ENCODE measurements at places on chromosomes 5 and 9.

GRCh38 chr5:159214486-159215271, 5.3 kb upstream of the RNF145 start:
- DNase-seq: no peak

DNA sequence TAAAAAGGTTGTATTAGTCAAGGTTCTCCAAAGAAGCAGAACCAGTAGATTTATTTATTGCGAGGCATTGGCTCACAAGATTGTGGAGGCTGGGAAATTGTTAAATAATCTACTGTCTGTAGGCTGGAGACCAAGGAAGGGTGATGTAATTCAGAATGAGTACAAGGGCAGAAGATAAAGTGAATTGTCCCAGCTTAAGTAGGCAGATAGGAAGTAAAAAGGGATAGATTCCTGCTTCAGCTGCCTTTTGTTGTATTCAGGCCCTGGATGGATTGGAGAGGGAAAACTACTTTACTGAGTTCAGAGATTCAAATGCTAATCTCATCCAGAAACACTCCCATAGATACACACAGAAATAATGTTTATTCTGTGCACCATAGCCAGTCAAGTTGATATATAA, 301.1 kb downstream of the CYLC2 start:
- DNase-seq: no peak

DNA sequence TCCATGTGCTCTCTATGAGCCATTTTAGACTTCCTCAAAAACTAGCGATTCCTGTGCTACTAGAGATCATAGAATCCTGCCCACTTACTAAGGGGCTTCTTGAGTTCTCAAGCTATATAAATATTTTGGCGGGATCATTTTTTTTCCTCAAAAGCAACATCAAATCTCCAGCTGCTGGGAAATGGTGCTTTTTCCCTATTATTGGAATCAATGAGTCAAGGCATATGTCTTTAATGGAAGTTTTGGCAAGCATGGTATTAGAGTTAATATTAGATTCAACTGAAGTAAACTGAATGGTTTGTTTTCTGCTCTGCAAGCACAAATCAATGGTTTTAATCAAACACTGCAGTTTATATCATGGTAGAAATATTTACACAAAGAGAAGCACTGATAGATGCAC, 369.9 kb upstream of the PTGER4 start:
- no peak for DNase-seq

- peak; percentile 67 for DNase-seq
Observed at GRCh38 chr5:107668154-107669095, 2.3 kb downstream of the EFNA5 start.

DNA sequence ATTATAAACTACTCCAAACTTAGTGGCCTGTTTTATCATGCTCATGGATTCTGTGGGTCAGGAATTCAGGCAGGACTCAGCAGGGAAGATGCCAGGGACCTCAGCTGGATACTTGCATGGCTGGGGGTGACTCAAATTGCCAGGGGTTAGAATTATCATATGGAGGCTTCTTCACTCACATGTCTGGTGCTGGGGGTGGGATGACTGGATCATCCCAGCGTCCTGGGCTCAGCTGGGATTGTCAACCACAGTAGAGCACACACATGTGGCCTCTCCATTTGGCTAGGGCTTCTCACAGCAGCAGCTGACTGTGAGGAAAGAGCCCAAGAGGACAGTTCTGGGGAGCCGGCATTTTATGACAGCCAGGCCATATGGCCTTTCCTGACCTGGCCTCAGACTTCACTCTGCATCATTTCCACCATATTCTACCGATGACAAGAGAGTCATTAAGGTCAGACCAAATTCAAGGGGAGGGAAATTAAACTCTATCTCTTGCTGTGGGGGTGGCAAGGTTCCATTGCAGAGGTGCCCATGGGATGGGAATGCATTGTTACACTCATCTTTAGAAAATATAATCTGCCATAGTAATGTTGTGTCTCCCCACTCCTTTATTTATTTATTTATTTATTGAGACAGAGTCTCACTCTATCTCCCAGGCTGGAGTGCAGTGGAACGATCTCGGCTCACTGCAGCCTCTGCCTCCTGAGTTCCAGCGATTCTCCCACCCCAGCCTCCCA, 5.2 kb upstream of the GRK6 start:
- no peak for DNase-seq

GRCh38 chr5:112366987-112367386, 52.1 kb downstream of the EPB41L4A start:
- DNase-seq: peak; percentile 76

- DNase-seq: peak; percentile 94
Observed at GRCh38 chr9:36163049-36163785, 6.0 kb upstream of the CCIN start.

DNA sequence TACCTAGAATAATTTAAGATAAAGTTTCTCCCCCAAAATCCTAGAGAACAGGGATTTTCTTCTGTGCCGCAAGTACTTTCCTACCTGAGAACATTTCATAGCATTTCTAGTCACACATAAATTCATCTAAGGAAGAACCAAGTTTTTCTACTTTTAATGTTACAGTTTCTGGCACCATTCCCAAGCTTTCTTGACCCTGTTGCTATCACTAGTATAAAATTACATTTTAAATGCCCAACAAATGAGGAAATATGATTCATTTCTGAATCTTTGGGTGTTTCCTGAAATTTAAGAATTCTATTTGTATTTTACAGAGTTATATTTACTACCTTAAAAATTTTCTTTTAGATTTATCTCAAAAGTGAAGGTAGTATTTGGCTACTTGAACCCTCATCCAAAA, 137.8 kb downstream of the LPAR1 start:
- DNase-seq: no peak

DNA sequence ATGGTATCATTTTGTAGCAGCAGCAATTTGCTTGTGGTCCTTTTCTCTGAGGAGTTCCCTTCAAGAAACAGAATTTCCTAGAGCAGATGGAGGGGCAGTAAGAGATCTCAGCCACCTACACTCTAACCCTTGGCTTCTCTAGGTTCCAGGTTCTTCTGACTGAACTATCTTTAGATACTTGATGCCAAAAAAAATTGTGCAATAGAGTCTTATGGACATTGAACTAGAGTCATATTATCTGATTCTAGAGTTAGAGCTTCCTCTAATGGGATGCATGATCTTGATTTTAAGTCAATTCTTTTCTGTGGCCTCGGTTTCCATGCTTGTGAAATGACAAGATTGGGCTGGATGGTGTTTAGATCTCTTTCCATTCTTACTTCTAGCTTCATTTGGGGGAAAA, 142.8 kb downstream of the EGFLAM start:
- no peak for DNase-seq

- no peak for DNase-seq
Observed at GRCh38 chr9:93206576-93207155, 22.7 kb downstream of the WNK2 start.

GRCh38 chr5:8254674-8255073, 385.7 kb downstream of the MTRR start:
- DNase-seq: no peak

- DNase-seq: no peak
Observed at GRCh38 chr5:154517181-154517580, 39.2 kb upstream of the HAND1 start.

DNA sequence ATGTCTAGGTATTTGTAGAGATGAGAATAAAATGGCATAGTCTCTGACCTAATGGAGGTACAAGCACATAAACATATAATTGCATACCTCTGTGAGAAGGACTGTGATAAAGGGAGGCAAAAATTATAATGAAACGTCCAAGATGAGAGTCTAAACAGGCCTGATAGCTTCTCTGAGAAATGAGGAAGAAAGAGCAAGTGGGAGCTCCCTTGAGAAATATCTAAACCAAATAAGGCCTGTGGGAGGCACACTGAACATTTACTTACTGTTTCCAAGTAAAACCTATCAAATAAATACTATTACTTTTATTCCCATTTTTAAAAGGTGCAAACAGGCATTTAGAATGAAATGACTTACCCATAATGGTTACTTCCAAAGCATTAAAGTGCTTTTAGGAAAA, 125.6 kb upstream of the PAPPA start:
- no peak for DNase-seq

- no peak for DNase-seq
Observed at GRCh38 chr5:124461157-124461556, 285.3 kb downstream of the ZNF608 start.

DNA sequence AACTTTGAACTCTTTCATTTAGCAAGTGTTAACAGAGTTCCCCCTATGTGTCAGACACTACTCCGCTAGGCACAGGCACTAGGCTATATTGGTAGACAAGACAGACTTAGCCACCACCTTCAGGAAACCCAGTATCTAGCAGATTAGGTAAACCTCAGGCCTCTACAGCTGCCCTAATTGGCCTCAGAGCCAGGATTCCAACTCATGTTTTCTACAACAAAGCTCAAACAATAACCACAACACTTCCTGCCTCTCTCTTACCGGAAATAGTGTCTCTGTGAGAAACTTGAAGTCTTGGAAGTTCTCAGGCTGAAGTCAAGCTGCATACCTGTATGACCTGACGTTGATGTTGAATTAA, 116.6 kb upstream of the SLC44A1 start:
- DNase-seq: no peak

DNA sequence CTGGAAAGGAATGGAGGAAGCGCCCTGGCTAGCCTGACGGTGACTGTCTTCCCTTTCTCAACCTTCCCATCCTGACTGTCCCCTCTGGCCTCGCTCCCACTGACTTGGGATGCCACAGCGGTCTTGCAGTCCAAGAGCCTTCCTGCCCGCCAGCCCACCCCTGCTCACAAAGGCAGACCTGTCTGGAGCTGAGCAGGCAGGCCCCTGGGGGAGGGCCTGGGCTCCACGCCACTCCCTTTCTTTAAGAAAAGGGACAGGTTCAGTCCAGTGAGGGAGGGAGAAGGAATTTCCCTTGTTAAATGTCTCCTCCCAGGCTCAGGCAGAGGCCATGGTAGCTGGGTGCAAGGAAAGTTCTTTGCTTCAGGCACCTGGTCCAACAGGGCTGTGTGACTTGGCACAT, 18.1 kb downstream of the FGF1 start:
- DNase-seq: peak; percentile 51

- DNase-seq: no peak
Observed at GRCh38 chr9:130539420-130540223, 39.8 kb upstream of the FUBP3 start.

DNA sequence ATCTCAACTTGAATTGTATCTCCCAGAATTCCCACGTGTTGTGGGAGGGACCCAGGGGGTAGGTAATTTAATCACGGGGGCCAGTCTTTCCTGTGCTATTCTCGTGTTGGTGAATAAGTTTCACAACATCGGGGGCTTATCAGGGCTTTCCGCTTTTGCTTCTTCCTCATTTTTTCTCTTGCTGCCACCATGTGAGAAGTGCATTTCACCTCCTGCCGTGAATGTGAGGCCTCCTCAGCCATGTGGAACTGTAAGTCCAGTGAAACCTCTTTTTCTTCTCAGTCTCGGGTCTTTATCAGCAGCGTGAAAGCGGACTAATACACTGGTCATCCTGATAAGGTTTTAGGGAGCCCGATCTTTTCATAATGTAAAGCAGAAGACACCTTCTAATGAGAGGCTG, 687.0 kb upstream of the FTMT start:
- no peak for DNase-seq

- DNase-seq: peak; percentile 49
Observed at GRCh38 chr9:134592018-134592818, 49.4 kb upstream of the COL5A1 start.

GRCh38 chr5:5421961-5422818, at the start of gene ICE1:
Gene ICE1 (plus strand): TSS chr5:5422677. CDS start chr5:5422916, 239 bp downstream.
- peak; percentile 99 for DNase-seq

DNA sequence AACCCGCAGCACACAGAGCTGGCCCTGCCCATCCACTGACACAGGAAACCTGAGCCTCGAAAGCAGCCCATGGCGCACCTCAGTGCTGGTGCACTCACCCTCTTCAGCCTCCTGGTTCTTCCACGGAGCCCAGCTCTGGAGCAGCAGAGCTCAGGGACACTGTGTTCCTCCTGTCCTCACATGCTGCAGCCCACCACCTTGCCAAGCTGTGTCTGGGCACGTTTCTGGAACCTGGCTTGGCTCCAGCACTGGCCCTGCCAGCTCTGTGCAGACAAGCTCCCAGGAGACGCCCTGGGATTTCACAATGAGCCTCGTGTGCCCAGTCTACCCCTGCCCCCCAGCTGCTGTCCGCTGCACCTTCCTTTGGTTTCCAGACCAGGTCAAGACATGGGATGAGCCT, 119.5 kb downstream of the SYK start:
- no peak for DNase-seq

DNA sequence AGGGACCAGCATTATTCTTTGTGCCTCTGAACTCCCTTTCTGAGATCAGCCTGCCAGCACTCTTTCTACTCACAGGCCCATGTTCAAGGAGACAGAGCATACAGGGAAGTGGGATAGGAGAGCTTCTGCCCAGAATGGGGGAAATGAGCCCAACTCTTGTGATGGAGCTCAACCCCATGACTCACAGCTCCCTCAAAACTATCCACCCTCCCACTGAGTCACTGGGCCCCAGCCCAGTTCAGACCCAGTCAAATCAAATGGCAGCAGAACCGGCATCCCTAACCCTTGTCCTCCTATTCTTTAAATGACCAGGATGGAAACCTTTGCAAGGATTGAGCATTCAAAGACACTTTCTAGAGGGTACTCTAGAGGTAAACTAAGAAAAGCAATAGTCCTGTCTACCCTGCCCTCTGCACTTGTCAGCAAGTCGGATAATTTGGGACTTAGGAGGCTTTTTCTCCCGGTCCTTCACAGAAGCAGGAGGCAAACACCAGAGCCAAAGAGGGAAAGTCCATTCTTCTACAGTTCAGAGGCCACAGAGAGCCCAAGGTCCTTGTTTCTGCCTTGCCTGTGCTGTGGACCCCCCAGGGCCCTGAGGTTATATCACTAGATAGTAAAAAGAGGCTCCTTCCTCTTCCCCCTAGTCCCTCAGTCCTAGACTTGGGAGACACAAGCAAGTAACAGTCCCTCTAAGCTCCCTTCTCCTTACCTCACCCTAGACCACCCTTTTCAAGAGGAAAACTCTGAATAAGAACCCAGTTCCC, 3.2 kb downstream of the ATOSB start:
- DNase-seq: no peak

DNA sequence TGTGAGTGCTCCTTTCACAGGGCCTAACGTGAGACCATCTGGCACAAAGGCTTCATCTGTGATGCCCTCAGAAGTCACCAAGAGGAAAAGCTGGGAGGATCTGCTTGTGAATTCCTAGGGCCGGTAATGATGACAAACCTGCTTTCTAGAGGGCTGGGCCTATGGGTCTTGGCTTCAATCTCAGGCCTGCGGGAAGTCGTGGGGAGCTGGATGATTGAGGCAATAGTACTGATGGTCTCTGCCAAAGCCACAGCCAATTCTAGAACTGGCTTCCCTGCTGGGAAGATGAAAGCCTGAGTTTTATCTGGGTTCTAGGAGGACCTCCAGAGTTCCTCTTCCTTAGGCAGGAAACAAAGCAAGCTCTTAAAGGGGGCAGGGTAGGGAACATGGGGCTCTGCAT, 102.7 kb downstream of the TMEM215 start:
- no peak for DNase-seq

DNA sequence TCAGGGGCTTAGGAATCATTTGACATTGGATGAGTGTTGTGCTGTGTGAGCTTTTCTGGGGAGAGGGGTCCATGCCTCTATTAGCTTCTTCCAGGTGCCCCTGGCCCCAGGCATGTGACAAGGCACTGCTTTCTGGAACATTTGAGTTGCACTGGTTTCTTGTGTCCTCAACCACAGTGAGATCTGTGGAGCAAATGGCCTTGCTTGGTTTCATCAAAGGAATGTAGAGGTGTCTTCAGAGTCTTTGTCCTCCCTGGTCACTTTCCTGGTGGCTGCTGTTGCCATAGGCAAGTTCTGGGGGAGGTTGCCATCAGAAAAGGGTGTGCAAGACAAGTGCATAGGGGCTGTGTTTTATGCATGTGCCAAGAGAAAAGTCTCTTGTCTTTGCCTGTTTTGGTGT, 157.5 kb downstream of the MACROH2A1 start:
- DNase-seq: peak; percentile 15

All from endodermal cell (in vitro differentiated cells).